ENCODE measurements at places on chromosomes 11 and 22.

DNA sequence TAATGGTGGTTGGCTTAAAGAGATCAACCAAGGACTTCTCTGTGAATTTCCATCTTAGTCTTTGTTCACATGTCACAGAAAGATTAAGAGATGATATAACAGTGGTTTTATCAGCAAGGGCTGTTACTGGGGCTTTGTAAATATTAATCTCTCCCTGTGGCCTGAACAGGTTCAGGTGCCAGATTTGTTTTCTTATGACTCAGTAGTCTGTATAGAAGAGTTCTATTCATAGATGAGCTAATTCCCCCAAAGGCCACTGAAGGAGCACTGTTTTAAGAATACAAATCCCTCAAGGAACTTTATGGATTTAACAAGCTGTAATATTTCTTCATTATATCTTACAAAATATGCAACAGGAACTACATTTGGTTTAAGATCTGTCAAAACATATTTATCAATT lies 50.4 kb downstream of the TCP11L1 start:
- peak; percentile 7 for DNase-seq

DNA sequence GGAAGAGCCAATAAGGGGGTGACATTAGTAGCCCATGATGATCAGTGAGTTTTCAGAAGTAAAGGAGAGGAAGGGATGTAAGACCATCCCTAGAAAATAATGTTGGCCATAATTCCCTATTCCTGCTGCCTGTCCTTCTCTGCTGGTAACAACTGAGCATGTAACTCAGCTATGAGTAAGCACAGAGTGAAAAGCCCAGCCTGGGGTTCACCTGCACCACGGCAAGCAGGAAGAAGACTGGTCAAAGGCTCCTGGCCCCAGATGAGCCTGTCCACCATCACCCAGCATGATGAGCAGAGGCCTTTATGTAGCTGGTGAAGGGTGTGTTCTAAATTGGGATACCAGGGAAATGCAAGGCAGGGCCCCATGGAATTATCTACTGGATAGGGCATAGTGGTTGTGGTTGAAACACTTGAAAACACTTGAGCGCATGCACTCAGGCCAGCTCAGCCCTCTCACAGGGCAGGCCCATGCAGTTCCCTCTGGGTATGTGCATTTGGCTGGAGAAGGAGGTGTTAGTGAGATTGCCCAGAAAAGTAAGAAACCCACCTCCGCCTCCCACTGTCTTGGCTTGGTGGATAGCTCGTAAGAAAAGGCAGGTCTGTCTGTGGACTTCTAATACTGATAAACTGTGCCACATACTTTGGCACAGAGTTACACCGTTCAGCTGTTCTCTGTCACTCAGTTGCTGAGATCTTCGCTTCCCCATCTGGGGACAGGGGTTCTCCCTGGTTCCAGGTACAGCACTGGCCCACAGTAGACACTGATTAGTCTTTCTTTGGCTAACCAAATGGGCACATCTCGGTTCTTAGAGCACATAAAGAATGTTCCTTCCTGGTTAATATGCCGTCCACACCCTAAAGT lies 86.8 kb downstream of the AMOTL1 start:
- DNase-seq: no peak

GRCh38 chr11:117905524-117905923 lies 23.7 kb downstream of the TMPRSS13 start:
- DNase-seq: no peak

DNA sequence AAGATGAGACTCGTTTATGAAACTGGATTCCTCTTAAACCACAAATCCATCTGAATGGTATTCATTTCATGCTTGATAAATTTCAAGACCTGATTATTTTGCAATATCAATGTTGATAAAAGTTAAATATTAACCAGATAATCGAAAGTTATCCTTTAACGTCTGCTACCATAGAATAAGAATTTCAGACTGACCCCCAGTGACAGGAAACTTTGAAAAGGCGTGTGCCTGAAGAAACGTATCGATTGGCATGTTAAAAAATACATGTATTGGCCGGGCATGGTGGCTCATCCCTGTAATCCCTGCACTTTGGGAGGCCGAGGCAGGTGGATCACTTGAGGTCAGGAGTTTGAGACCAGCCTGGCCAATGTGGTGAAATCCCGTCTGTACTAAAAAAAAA lies 13.9 kb downstream of the SCGB1A1 start:
- no peak for DNase-seq

GRCh38 chr11:10268746-10269488 lies 25.1 kb downstream of the SBF2 start:
- peak; percentile 16 for DNase-seq

DNA sequence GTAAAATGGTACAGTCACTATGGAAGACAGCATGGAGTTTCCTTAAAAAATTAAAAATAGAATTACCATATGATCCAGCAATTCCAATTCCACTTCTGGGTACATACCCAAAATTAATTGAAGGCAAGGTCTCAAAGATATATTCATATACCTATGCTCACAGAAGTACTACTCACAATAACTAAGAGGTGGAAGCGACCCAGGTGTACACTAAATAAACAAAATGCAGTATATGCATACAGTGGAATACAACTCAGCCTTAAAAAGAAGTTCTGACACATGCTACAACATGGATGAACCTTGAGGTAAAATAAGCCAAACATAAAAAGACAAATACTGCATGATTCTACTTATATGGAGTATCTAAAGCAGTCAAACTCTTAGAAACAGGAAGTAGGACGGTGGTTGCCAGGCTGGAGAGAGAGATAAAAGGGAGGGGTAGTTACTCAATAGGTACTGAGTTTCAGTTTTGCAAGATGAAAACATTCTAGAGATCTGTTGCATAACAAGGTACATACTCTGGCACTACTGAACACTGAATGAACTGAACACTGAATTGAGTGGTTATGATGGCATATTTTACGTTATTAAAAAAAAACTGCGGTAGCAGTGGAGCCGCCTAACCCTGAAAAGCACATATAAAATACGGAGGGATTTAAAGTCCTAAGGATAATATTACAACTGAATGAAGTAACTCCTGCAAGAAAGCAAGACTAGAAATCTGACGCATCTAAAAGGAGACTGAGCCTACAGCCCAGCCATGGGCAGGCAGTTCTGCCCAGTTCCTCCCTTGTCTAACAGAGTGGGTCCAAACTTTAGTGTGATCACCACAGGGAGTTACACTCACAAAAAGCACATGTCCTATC lies 12.8 kb downstream of the DGCR2 start:
- DNase-seq: no peak

Measured in brain microvascular endothelial cell (primary cell).